Pons (tissue), 1 donor: ENCODE measurements at places on chromosomes 12 and 14.
A peak's percentile ranks its signal among the peaks of the same experiment; 100 is the strongest.

GRCh38 chr12:85874031-85874461 is at the start of gene NTS:
NTS (plus strand) TSS chr12:85874295; CDS start chr12:85874404, 109 bp downstream.
- DNase-seq, result no peak

DNA sequence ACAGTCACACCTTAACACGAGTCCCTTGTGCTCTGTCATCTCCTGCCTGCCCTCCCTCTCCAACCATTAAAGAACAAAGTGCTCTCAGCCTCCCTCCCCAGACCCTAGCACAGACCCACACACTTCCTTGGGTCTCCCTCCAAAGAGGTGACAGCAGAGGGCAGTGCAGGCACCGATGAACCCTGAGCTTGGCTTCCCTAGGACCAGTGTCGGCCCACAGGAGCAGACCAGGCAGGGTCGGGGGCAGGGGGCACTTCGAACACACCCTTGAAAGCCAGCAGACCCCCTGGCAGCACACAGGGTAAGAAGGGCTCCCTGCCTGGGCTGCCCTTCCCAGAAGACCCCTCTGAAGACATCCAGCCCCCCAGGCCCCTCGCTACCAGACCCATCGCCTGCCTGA is 7.0 kb downstream of the CDK2AP1 start:
- no peak for DNase-seq

DNA sequence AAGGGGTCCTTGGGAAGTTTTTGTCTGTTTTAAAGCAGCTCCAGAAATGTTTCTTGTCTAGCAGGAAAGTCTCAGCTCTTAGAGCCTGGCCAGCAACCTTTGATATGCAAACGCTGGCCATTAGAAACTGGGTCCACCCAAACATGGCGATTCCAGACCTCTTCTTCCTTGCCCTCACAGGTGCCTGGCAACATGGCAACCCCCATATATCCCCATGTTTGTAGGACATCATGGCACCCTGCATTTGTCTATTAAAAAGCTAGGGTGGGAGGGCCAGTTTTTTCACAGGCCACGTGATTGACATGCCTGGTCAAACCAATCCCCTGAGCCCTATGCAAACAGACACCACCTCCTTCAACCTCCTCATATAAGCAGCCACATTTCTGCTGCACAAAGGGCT is 848.7 kb upstream of the FOXG1 start:
- no peak for DNase-seq

GRCh38 chr14:99401621-99402284 is 78.9 kb downstream of the SETD3 start:
- no peak for DNase-seq

GRCh38 chr12:113329022-113329790 is 5.7 kb downstream of the SLC8B1 start:
- DNase-seq, result no peak

DNA sequence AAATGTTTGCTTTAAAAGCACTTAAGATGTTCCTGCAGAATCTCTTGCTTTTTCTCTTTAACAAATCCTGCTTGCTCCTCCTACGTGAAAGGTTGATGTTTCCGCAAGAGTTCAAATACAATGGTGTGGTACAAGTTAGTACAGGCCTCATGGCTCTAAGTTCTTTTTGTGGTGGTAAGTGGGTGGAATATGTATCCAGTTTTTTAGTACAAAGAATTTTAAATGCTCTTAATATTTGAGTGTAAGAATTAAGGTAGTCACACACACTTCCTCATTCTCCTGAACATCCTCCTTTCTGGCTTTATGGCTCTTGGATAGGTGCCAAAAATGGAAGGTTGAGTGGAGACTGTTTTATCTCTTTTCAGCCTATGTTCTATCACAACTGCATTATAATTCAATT is 1.8 kb downstream of the OTOGL start:
- peak; percentile 14 for DNase-seq

- no peak for DNase-seq
Observed at GRCh38 chr14:74954947-74955228, 509 bp downstream of the PGF start.

- no peak for DNase-seq
Observed at GRCh38 chr12:75011120-75011519, 198.5 kb downstream of the KCNC2 start.

DNA sequence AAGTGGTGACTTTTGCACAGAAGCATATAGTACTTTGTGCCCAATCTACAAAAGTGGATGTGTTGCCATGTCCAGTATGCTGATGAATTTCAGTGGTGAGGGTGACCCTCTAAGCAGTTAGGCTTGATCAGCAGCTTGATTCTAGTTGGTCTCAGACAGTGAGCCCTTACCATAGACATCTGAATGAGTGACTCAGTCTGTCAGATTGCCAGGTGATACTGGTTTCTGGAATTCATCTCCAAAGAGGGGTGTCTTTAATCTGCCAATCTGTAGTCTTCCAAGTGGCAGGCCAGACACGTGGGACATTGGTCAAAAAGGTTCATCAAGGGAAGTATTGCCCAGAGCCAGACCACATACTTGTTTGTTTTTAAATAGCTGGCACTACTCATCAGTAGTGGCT is 187.4 kb upstream of the SLC16A7 start:
- DNase-seq, result no peak
